ENCODE measurements at places on chromosomes 3 and 15.
A peak's percentile ranks its signal among the peaks of the same experiment; 100 is the strongest.

GRCh38 chr15:57322602-57323250 is 53.6 kb upstream of the CGNL1 start:
- no peak for DNase-seq

DNA sequence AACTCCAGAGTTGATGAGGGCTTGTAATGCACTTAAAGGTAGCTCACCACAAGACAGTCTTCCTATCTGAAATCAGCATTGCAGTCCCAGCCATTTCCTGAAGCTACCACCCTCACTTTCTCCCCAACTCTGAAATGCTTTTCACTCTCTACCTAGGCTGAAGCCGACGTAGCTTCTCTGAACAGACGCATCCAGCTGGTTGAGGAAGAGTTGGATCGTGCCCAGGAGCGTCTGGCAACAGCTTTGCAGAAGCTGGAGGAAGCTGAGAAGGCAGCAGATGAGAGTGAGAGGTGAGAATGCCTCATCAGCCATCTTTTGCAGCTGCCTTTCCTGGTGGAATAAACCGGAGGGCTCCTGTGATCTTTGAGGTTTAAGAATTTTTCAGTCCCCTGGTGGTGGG is 14.3 kb downstream of the TPM1 start:
- no peak for DNase-seq

- peak; percentile 2 for DNase-seq
These were observed 453.0 kb upstream of the CFAP20DC start for GRCh38 chr3:59502806-59503205.

DNA sequence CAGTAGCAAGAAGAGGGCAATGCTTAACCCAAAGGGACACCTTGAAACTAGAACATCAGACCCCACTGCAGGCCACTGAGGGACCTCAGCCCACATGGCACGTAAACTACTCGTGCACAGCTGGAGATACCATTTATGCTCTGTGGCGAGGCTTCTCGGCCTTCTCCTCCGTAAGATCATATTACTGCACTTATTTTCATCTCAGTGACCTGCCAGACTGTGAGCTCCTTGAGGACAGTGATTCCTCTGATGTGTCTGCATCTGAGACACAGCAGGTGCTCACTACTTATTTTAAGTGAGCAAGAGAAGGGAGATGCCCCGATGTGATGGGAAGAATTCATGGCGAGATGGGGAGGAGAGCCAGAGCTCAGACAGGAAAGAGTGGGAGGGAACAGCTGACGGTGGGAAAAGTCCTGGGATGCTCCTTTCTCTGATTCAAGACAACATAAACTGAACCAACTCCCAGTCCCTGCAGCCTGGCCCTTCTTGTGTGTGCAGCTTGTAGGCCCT is 137.6 kb downstream of the RPLP1 start:
- DNase-seq: no peak

- DNase-seq: no peak
These were observed 113.3 kb downstream of the IL20RB start for GRCh38 chr3:137071104-137071503.

GRCh38 chr3:124582196-124582595 is 148.1 kb upstream of the UMPS start:
- DNase-seq: no peak

DNA sequence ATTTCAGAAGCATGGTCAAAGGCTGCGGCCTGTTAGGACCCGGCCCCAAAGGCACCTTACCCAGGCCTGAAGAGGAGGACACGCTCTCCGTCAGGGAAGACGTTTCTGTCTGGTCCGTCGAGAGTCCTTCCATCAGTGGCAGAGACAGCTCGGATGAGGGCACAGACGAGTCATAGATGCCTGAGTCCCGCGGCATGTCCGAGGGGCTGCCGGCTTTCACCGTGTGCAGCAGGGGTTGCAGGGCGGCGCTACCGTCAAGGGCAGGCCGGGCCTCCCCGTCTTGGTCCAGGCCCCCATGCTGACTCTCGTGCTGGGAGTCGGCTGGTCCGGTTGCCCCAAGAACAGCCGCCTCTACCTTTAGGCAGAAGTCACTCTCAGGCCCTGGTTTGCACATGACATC is 37.1 kb downstream of the SPATA12 start:
- no peak for DNase-seq

GRCh38 chr15:77122576-77122975 is 51.7 kb upstream of the TSPAN3 start:
- DNase-seq: no peak

DNA sequence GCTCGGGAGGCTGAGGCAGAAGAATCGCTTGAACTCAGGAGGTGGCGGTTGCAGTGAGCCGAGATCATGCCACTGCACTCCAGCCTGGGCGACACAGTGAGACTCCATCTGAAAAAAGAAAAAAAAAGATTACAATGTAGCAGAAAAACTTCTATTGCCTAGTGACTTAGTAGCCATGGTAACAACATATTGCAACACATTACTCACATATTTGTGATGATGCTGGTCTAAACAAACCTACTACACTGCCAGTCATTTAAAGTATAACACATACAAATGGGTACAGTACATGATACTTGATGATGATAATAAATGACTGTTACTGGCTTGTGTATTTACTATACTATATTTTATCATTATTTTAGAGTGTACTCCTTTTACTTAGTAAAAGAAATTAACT is 125.6 kb downstream of the PLOD2 start:
- no peak for DNase-seq
